ENCODE measurements at places on chromosomes 7 and 10. TPM values are rescaled to one million over a fixed set of nuclear protein-coding genes. Genes with fewer than 3 reads are reported as not detected.

- no peak overlapping the region for H3K4me3 ChIP-seq
- no peak for DNase-seq
- no peaks in the 10 kb centered on the region for H3K36me3 ChIP-seq
- no peak overlapping the region for H3K27ac ChIP-seq
Observed at GRCh38 chr7:1124816-1125602, 35.0 kb downstream of the ZFAND2A start.

DNA sequence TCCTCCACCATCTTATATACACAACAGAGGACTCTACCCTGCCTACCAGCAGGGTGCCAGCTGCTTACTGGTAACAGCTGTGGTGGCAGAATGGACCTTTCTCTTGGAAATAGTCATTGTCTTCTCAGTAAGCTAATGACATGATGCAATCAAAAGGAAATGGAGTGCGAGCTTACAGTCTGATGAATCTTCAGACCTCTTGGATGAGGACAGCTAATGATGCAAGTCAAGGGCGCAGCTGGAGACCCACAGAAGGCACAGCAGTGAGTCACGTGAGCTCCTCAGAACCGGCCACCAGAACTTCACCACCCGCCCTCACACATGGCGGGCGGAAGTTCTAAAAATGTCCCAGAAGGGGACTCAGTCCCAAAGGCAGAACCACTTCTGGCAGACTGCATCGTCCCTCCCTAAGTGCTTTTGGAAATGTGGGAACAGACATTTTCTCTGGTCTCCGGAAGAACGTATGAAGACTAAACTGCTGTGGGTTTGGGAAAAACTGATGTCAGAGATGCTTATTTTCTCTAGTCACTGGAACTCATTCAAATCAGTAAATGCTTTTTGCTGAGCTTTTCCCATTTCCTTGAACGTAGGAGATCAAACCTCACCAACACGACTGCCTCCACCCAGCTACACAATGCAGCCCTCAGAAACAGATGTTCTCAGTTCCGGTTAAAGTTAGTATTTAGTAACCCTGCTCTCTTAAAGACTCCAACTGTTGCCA, 96.4 kb downstream of the FAS start:
- no peak overlapping the region for H3K27ac ChIP-seq
- H3K4me1 ChIP-seq: peaks cover 28% of the 10 kb centered on the region
- H3K4me3 ChIP-seq: no peak overlapping the region
- no peak for DNase-seq
- peaks cover 2% of the 10 kb centered on the region for H3K36me3 ChIP-seq
- no peaks in the 10 kb centered on the region for H3K27me3 ChIP-seq

DNA sequence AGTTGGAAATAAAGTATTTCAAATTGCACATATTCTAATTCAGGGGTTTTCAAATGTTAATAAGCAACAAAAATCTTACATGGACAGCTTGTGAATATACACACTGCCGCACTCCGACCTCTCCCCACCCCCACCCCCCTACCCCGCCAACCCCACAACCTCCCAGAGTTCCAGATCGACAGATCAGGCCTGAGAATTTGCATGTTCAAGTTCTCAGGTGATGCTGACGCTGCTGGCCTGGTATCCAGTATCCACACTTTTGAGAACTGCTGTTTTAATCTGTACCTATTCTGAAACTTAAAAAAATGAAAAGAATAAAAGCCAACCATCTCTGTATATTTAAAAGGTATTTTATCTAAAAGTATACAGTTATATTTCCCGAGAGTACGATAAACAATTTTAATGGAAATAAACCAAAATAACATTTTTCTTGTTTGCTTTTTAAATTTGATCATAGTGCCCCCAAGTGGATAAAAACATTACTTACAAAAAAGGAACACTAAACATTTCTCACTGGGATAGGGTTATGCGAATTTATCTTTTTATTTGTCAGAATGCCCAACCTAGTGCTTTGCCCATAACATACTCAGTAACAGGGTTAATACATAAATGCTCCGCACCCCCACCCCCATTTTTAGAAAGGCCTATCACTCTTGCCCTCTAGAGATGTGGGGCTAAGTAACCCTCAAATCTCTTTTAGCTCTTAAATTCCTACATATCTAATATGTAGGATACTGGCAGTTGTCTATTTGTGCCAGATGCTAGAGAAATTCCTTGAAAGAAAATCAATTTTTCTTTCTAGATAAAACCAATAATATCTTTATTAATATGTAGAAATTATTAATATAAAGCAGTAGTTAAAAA, 166.3 kb downstream of the RNF133 start:
- H3K4me1 ChIP-seq: no peaks in the 10 kb centered on the region
- H3K4me3 ChIP-seq: no peak overlapping the region
- no peak for DNase-seq
- H3K36me3 ChIP-seq: no peaks in the 10 kb centered on the region
- H3K27me3 ChIP-seq: no peaks in the 10 kb centered on the region

DNA sequence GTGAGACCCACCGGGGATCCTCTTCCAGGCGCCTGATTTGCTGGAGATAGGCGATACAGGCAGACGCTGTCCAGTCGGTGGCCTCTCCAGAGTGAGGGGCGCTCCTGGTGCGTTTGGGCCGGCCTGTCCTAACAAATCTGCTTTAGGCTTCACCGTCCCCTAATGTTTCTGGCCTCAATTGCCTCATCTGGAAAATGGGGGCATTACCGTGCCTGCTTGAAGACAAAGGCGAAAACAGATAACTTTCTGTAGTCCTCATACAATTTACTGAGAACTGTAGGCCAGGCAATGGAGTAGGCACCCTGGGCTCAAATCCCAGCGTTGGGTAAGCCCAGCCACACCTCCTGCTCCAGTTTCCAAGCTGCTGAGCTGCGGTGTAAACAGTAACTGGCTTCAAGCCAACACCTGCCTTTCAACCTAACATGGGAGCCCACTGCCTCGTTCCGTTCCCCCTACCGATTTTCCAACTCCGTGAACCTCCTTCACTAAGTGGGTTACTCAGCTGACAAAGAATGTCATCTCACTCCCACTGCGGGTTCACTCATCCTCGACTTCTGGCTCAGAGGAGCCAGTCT, 589 bp upstream of the ZFAND4 start:
- no peaks in the 10 kb centered on the region for H3K27me3 ChIP-seq
- no peak for DNase-seq
- H3K36me3 ChIP-seq: peaks cover 10% of the 10 kb centered on the region

DNA sequence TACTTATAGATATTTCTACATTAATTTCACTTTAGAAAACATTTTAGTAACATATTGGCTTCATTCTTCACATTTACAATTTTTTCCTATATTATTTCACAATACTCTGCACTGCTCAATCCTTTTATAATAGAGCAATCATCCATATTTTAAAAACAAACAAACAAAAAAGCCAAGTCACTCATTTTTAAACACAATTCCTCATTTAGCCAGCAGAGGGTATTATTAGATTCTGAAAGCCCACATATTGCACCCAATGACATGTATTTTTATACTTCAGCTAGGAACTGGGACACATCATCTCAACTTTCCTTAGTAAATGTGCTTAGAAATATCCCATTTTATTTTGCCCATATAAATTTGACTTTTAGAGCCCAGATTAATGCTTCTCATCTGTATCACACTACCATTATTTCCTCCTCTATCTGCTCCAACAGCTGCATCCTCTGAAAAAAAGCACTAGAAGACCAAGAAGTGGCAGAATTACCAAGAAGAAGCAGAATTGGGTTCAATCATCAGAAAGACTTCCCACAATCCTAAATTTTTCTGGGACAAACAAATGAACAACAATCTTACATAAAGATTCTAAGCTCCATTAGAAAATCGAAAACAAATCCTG, 29.5 kb downstream of the CTNNA3 start:
- peaks cover 15% of the 10 kb centered on the region for H3K27me3 ChIP-seq
- no peak for DNase-seq
- no peak overlapping the region for H3K4me3 ChIP-seq
- no peaks in the 10 kb centered on the region for H3K36me3 ChIP-seq

GRCh38 chr10:67697724-67698131, 1.7 kb upstream of the CTNNA3 start:
- H3K27ac ChIP-seq: no peak overlapping the region
- no peaks in the 10 kb centered on the region for H3K4me1 ChIP-seq
- H3K36me3 ChIP-seq: no peaks in the 10 kb centered on the region

GRCh38 chr10:24872049-24872789, 80.2 kb downstream of the PRTFDC1 start:
- H3K4me3 ChIP-seq: no peak overlapping the region
- H3K27ac ChIP-seq: no peak overlapping the region
- no peak for DNase-seq

- H3K4me1 ChIP-seq: no peaks in the 10 kb centered on the region
- no peak for DNase-seq
- H3K27ac ChIP-seq: no peak overlapping the region
- H3K36me3 ChIP-seq: no peaks in the 10 kb centered on the region
- H3K27me3 ChIP-seq: peaks cover 32% of the 10 kb centered on the region
- no peak overlapping the region for H3K4me3 ChIP-seq
Observed at GRCh38 chr7:29140873-29141468, 5.4 kb downstream of the CPVL start.

The MKX gene
- total RNA-seq: 0.08 TPM

The PNLIP gene
- total RNA-seq: not detected

The SFTPA1 gene
- total RNA-seq: not detected

The CLCN1 gene
- 0.08 TPM for total RNA-seq

All from activated naive CD8-positive, alpha-beta T cell treated with anti-CD3 and anti-CD28 coated beads, Interleukin-2, amount 10 ng/mL, durations not matched to agents 7 days and 5 days (primary cell).